ENCODE measurements at places on chromosomes 2 and 18. TPM values are rescaled to one million over a fixed set of nuclear protein-coding genes. Genes with fewer than 3 reads are reported as not detected.

DNA sequence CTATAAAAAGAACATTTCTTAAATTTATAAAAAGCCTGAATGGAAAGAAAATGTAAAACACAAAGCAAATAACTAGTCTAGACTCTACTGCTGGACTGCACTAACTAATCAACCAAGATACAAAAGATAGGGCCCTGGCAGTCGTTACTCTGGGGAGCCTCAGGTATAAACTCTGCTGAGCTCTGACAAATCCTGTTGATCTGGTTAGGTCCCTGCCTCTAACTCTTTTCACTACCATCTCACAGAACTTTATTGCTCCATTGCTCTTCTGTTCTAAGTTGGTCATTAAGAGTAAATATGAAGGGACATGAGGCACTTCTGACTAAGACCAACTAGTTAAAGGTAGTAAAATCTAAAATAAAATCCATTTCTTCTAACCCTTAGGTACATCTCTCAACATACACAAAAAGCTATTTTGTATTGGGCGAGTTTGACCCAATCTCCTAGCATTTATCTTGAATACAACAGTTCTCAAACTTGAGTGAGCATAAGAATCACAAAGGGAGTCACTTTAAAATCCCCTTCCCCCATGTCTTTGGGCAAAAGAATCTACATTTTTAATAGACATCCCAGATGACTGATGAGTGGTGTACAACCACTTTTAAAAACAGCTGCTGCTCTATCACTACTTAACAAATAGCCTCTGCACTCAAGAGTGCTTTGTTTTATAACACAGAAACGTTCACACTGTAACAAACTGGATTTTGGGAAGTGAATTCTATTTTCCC lies 2.5 kb downstream of the CHN1 start:
- H3K27me3 ChIP-seq: peaks cover 4% of the 10 kb centered on the region
- H3K4me1 ChIP-seq: peaks cover 5% of the 10 kb centered on the region
- no peak overlapping the region for H3K27ac ChIP-seq
- DNase-seq: no peak
- H3K36me3 ChIP-seq: no peaks in the 10 kb centered on the region

DNA sequence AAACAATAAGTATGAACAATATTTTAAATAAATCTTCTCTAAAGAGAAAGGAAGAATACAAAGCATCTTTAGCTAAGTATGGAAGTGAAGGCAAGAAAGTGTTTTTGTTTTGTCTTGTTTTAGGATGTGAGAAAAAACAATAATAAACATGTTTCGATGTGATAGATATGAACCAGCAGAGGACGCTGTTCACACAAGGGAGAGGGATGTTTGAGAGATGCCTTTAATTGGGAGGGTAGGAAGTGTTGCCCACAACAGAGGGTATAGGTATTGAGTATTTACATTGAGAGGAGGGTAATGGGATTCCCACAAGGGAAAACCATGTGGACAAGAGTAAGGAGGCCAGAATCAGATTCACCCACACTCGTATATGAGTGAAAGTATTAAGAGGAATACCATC lies 55.1 kb downstream of the CDH19 start:
- H3K36me3 ChIP-seq: no peaks in the 10 kb centered on the region
- H3K4me3 ChIP-seq: no peak overlapping the region
- no peaks in the 10 kb centered on the region for H3K27me3 ChIP-seq
- no peak overlapping the region for H3K27ac ChIP-seq
- DNase-seq: no peak
- no peaks in the 10 kb centered on the region for H3K4me1 ChIP-seq

DNA sequence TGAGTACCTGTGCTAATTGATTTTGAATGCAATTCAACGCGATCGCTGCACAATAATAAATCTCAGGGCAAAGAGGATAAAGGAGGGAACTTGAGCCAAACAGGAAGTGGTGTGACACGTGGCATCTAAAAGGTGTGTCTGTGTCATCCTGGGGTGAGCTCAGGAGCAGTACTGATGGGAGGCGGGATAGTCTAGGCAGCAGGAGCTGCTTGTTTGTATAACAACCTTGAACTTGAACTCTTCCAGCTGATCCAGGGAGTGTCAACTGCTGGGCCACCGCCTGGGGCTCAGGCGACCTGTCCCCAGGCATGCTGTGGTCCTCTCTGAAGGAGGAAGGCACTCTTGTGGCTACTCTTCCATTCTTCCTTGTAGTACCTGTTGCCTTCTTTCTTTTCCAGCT lies 61.2 kb downstream of the BOD1L2 start:
- no peak for DNase-seq
- H3K36me3 ChIP-seq: no peaks in the 10 kb centered on the region

The KLF11 gene
- total RNA-seq: 32.6 TPM

The GPR39 gene
- total RNA-seq: 7.3 TPM

DNA sequence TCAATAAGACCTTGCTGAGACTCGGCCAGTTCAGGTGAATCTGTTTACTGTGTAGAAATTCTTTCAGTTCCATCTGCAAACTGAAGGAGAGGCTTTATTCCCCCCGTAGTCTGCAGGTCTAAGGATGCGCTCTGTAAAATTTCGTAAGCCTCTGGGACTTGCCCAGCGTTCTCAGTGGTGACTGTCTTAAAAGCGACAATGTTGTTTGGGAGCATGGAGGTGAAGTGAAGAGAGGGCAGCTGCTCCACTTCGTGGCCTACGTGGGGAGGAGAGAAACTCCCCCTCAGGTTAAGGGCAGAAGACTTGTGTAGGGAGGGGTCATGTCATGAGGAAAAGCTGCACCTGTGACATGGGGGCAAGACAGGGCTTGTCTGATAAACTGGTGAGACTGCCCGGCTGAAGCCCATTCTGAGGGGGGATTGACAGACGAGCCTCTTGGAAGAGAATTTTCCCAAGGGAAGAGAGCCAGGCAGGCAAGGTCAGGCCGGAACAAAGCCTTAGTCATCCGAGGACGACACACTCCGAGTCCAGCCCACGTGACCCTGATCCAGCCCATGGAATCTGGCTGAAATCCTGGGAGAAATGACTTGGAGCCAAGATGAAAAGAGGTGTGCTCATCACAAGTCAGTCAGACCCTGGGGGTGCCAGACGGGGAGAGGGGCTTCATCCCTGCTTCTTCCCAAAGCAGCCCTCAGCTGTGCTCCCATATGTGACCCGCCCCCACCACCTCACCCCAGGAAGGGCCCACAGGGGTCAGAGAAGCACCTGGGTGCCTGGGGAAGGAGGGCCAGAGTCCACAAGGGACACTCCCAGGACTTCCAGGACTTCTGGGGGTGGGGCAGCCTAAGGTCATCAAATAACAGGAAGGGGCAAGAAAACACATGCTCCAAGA lies 88.5 kb upstream of the SH3BP4 start:
- H3K27me3 ChIP-seq: no peaks in the 10 kb centered on the region
- peak overlapping the region; percentile 62 for H3K27ac ChIP-seq

DNA sequence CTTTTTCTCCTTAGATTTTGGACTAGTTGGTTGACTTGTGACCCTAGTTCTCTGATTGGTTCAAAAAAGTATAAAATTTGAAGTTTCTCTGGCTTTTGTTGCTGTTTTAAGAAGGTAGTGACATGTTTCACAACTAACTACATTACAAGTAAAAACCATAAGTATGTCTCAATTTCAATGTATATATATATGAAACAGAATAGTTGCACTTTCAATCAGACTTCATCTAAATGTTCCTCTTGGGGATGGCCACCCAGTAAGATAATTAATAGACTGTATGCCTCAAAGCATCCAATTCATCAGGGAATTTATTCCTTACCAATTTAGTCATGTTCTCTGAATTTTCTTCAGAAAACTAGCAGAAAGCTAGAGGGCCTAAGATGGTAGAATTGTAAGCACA lies 259.7 kb downstream of the RPRM start:
- no peaks in the 10 kb centered on the region for H3K36me3 ChIP-seq
- H3K27me3 ChIP-seq: no peaks in the 10 kb centered on the region
- H3K4me3 ChIP-seq: no peak overlapping the region
- DNase-seq: no peak
- H3K27ac ChIP-seq: no peak overlapping the region

- H3K27me3 ChIP-seq: no peaks in the 10 kb centered on the region
- H3K36me3 ChIP-seq: no peaks in the 10 kb centered on the region
- no peak overlapping the region for H3K27ac ChIP-seq
- peaks cover 8% of the 10 kb centered on the region for H3K4me1 ChIP-seq
- peak; percentile 11 for DNase-seq
These were observed 63.5 kb downstream of the HDAC4 start for GRCh38 chr2:239337122-239337876.

The COBLL1 gene
- total RNA-seq: 104 TPM

Data from body of pancreas (tissue), 4 donors.